ENCODE measurements at places on chromosomes 4 and X. TPM values are rescaled to one million over a fixed set of nuclear protein-coding genes. Genes with fewer than 3 reads are reported as not detected.

DNA sequence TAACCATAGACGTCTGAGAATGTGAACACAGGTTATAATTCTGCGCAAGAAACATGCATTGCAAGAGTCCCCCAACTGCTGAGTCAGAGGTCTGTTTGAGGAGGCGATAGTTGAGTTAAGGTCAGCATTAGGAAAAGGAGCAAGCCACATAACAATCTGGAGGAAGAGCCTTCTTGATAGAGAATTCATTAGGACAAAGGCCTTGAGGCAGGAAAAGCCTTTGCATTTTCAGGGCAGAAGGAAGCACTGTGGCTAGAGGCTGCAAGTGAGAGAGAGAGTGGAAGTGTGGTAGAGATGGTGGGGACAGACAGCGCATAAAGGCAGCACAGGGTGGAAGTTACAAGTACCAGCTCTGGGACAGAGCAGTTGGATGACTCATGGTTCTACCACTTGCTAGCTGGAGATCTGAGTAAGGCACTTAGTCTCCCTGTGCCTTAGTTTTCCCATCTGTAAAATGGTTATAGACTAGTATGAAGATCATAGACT is 125.8 kb upstream of the LNX1 start:
- no peak for DNase-seq

- DNase-seq, result no peak
These were observed 72.8 kb downstream of the SMIM20 start for GRCh38 chr4:25986807-25987206.

Gene ADGRG2
- 3.2 TPM for polyA plus RNA-seq

Gene VEGFD
- 39.5 TPM for polyA plus RNA-seq

DNA sequence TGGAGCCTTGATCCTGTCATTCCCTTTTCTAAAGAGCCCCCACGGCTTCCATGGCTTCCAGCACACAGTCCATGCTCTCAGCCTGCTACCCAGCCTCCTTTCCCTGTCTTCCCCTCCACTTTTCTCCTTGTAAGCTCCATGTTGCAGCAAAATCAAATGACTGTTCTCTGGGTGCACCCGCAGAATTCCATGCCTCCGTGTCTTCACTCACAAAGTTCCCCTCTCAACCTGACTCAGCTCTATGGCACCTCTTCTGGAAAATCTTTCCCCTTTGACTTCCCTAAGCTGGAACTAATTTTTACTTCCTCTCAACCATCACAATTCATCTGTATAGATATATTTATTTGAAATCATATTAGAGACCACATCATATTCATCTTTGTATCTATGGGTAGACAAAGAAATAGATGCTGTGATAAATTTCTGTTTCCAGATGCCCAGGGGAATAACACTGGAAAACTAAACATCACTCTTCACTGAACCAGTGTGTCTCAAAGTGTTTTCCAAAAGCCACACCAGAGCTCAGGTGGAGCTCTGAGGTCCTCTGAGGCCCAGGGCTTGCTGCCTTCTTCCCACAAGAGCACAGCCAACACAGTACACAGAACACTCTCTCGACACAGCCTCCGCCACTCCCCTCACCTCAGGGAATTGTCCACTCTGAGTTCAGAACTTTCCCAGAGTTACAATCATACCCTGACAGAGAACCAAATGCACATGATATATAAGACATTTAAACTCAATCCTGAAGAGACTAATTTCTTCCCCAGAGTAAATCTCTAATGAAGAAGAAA is 3.3 kb downstream of the SETD7 start:
- DNase-seq, result no peak

GRCh38 chrX:136708348-136708747 is 60.4 kb downstream of the CD40LG start:
- no peak for DNase-seq

- no peak for DNase-seq
These were observed 17.9 kb upstream of the ADD1 start for GRCh38 chr4:2825740-2826139.

DNA sequence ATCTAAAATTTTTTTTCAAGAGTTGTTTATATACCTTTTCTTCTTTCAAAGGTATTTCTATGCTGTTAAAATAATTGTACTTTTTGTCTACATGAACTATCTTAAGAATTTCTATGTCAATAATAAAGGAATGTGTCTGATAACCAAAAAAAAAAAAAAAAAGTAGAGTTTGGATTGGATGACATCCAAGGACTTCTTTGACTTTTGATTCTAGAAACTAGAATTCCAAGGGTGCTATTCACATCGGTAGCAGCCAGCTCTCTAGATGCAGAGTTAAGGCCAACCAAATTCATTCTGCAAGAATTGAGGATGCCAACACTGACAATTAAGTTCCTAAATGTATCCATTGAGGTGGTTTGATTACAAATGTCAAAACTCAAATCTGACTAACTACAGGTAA is 42.0 kb upstream of the PRKG2 start:
- DNase-seq, result no peak

Gene GAGE12E
- polyA plus RNA-seq, result not detected

Gene PAGE4
- polyA plus RNA-seq, result not detected

- DNase-seq, result no peak
These were observed 1392.7 kb upstream of the IGFBP7 start for GRCh38 chr4:58502839-58503238.

GRCh38 chr4:24160358-24160757 is 270.5 kb upstream of the PPARGC1A start:
- no peak for DNase-seq

DNA sequence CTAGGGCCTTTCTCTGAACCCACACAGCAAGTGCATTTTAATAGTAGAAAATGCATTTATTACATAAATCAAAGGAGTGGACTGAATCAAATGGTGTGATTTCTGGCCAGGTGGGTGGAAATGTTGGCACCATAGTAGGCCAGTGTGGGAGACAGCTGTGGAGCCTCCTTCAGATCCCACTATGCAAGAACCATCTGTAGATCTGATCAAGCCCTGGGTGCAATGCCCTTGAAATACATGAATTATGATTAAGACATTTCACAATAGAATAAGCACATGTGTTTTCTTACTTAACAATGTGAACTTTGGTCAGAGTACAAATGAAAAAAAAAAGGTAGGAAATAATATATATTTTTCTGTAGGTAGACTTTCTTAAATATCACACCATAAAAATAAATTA is 204.3 kb downstream of the PCDH7 start:
- no peak for DNase-seq

Gene MAGEA4
- polyA plus RNA-seq, result not detected

Gene PSAPL1
- polyA plus RNA-seq, result 0.05 TPM

DNA sequence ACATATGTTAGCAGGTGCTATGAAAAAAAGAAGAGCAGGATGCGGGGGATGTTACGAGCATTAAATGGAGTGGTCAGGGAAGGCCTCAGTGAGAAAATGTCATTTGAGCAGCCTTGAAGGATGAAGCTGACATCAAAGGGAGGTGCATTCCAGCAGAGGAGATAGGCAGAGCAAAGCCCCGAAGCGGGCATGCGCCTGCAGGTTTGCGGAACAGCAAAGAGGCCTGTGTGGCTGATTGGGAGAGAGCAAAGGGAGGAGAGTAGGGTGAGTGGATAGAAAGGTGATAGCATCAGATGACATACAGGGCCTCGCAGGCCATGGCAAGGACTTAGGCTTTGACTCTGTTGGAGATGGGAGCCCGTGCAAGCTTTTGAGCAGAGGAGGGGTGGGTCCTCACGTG is 95.4 kb upstream of the GPR50 start:
- no peak for DNase-seq

Gene NDUFB11
- 91.0 TPM for polyA plus RNA-seq

Gene MCF2
- polyA plus RNA-seq, result 0.14 TPM

Gene TMEM144
- 5.9 TPM for polyA plus RNA-seq

Gene NUP62CL
- 8.9 TPM for polyA plus RNA-seq

- no peak for DNase-seq
These were observed 14.6 kb downstream of the SMIM31 start for GRCh38 chr4:164768516-164768915.

Gene SCOC
- 99.1 TPM for polyA plus RNA-seq

DNA sequence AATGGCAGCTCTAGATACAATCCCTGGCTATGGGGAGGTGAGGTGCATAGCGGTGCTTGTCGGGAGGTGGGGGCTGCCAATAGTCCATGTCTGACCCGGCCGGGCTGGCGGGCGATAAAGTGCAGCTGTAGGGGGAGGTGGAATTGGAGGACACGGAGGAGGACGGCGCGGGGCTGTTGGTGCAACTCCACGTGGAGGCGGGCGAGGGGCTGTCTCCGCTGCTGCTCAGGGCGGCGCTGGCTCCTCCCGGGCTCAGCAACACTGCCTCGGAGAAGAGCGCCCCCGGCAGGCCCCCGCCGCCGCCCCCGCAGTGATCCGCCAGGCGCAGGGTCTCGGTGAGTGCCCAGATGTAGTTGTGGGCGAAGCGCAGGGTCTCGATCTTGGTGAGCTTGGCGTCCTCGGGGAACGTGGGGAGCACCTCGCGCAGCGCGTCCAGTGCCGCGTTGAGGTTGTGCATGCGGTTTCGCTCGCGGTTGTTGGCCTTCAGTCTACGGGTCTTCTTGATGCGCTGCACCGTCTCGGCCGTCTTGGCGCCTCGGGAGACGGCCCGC is 1.3 kb downstream of the NEUROG2 start:
- DNase-seq, result no peak

Gene SPANXA2
- not detected for polyA plus RNA-seq

DNA sequence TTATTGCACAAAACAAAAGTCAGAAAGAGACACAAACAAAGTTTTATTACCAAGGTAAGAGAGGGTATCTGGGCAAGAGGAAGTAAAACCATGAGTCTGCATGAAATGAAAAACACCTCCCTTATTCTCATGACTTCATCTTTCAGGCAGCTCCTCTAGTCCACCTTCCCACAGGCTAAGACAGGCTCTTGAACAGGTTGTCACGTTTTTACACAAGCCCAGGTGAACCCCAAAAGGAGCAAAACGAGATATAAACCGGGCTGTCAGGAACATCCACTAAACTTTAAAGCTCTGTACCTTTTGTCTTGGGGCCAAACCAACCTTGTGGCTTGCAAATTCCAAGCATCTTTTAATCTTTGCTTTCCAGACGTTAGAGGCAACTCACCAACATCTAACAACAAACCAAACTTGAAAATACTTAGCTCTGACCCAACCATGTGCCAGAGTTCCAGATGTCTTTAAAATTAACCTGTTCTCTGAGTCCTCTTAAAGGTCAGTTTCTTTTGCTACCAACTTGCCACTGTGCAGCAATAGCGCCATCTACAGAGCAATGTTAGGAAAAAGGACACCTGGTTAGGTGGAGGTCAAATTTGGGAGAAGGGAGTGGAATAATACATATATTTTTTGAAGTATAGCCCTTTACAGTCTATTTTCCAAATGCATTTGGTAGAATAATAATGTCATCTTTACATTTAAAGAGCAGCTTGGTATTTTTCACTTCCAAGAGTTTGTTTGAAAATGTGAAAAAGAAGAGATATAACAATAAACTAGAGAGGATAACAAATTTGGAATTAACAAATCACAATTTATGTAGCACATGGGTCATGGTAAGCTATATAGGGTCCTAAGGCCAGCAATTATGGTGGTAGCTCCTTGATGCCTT is 73.1 kb downstream of the QRFPR start:
- peak; percentile 25 for DNase-seq

Gene KLHL34
- polyA plus RNA-seq, result 0.27 TPM

DNA sequence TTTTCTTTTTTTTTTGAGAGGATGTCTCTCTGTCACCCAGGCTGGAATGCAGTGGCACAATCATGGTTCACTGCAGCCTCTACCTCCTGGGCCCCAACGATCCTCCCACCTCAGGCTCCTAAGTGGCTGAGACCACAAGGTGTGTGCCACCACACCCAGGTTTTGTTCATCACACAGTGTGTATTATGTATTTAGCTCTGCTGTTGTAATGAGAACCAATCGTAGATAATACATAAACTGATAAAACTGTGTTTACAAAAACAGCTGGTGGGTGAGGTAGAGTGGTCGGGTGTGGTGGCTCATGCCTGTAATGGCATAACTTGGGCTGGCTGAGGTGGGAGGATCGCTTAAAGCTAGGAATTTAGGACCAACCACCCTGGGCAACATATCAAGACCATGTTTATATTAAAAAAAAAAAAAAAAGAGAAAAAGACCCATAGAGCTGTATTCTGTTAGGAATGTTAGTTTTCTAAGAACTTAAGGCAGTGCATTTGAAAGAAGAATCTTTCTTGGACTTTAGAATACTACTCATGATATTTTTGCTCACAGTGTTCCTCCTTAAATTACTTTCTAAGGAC is 34.9 kb downstream of the POLR2B start:
- no peak for DNase-seq

DNA sequence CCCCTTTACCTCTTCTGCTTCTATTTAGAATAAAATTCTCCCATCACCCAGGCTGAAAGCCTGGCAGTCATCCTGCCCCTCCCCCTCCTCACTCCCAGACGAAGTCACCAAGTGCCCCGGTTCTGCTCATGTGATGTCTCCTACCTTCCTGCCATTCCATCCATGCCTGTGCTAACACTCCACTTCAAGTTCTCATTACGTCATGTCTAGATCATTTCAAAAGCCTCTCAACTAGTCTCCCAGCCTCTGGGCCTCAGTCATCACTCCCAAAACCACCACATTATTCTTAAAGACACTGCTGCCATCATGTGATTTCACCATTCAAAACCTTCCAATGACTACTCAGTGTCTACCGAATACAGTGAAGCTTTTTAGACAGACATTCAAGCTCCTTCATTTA is 17.2 kb upstream of the HOPX start:
- peak; percentile 62 for DNase-seq

GRCh38 chrX:120242813-120243212 is 7.8 kb upstream of the ZBTB33 start:
- no peak for DNase-seq

DNA sequence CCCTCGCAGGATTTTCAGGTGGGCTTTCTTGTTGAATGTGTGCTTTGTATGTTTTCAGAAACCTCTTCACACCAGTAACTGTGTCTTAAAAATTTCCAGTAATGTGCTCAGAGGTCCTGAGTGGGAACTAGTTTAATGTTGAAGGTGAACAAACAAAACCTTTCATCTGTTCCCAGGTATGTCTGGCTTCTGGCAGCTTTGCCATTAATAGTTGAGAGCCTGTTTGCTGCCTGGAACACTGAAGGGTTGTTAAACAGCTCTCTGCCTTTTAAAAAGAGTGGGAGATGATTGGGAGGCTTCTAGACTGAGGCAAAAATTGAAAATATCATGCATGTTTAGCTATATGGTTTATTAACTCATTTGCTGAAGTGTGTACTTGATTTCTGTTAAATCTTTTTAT is 161.2 kb upstream of the AGTR2 start:
- peak; percentile 17 for DNase-seq

Gene SLITRK2
- polyA plus RNA-seq, result 5.9 TPM

Gene TXK
- 2.7 TPM for polyA plus RNA-seq

DNA sequence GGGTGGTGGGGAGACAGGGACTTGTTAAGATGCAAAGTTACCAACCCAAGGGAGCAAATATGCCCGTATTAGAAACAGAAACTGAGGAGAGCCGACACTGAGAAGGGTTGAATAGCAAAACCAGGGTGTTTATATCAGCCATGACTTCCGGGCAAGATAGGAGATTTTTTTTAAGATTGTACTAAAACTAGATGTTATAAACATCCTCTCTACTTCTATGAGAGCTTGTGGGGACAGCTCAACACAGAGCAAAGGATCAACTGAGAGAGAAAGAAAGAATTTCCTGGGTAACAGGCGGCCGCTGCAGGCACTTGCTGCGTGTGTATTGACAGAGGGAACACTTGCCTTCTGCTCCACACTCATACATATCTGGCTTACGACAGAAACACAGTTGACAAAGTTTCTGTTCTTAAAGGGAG is 49.1 kb upstream of the FBXW7 start:
- no peak for DNase-seq

- DNase-seq, result no peak
These were observed 409.8 kb upstream of the GALNT7 start for GRCh38 chr4:172758586-172759340.

Gene HPF1
- 45.8 TPM for polyA plus RNA-seq

All from right lung (tissue), 10 donors.